ENCODE measurements at places on chromosomes 7 and 10. TPM values are rescaled to one million over a fixed set of nuclear protein-coding genes. Genes with fewer than 3 reads are reported as not detected.
A peak's percentile ranks its signal among the peaks of the same experiment; 100 is the strongest.

DNA sequence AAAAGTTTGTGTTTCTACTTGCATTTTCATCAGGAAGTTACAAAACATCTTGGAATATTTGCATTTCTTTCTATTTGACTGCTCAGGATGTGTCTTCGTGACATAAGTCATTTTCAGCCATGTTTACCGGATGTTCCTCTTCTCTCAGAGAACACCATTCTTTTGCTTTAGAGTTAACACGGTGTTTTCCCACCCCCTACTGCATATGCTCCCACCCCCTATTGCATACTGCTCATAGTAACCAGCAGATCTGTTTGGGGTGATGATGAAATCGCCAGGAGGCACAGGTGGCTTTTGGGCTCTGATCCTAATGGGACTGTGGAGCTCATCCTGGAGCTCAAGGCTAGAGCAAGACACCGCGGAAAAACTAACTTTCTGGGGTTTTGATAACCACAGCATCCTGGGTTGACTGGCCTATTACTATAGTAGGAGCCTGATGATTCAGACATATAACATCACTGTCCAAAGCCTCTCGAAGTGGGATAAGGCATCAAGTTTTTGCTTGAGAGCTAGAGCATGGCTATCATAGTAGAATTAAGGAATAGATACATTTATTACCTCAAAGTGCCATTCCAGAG lies 65.1 kb upstream of the BET1 start:
- no peak for DNase-seq

CPN1 gene
- total RNA-seq: not detected

DNA sequence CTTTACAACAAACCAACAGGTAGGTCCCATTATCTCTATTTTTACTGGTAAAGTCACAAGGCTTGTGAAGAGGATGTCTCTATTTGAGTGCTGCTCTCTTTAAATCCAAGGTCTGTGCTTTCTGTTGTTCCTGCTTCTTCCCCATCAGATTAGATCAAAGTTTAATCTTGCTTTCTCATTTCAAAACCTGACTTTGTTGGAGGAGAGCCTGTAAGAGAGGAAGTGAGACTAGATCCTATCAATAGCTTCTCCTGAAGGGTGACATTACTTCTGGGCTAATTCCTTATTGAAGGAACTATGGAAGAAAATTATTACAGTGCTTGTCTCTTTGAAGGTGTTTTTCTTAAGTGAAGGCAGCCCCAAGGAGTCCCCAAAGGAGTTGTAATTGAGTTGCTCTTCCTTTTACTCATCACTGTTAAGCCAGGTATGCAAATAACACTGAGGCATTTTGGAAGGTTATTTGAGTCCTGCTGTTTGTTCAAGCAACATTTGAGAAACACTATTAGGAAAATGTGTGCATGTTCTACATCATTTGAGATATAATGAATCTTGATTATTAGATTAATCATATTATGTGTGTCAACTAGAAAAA lies 146.2 kb upstream of the MBL2 start:
- no peak for DNase-seq

WAC gene
- 174 TPM for total RNA-seq

IQUB gene
- 0.84 TPM for total RNA-seq

DNA sequence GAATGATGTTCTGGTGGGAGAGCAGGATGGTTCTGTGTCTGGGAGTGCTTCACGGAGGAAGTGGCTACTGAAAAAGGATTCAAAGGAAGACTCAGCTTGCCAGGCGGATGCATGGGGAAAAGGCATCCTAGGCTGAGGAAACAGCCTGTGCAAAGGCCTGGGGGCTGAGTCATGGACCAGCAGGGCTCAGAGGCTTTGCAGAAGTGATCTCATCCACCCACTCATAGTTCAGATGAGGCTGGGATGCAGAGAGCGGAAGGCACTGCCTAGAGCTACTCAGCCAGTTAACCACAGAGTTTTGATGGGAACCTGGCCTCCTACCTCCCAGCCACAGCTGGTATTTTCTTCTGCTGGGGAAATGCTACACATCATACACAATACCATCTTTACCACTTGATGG lies 15.8 kb upstream of the ADAMTS14 start:
- no peak for DNase-seq

AIFM2 gene
- 1.3 TPM for total RNA-seq

GRCh38 chr10:120689777-120690529 lies 161.2 kb upstream of the WDR11 start:
- no peak for DNase-seq

SLC26A3 gene
- total RNA-seq: not detected

DNA sequence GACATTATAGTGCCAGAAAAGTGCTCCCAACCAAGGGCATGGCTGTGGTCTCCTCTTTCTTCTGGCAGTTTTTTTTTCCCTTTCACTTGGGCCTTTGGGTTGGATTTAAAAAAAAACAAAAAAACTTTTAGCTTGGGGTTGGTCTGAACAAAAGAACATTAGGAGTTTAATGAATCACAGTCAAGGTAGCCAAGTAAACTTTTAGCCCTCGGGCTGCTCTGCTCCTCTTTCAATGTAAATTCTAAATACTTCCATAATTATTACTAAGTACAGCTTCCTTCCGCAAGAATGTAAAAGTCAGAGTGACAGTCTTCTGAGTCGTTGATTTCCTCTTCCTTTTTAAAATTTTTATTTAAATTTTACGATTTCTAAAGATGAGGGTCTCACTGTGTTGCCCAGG lies 79.2 kb downstream of the NRF1 start:
- DNase-seq: no peak

ELFN1 gene
- 13.6 TPM for total RNA-seq

PPP1R17 gene
- total RNA-seq: 0.09 TPM

DNA sequence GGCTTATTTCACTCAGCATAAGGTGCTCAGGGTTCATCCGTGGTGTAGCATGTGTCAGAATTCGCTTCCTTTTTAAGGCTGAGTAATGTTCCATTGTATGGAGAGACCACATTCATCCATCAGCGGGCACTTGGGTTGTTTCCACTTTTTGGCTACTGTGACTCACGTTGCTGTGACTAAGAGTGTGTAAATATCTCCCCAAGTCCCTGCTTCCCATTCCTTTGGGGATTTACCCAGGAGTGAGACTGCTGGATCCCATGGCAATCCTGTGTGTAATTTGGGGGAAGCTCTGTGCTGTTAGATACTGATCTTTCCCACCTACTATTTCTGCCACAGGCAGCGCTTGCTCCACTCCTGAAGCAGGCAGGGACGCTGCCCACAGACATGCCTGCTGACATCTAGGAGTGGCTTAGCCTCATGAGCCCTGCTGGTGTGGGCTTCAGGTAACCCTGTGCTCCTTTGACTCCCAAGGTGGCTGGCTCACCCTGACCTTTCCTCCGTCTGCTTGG lies 346.0 kb downstream of the FRMD4A start:
- DNase-seq: no peak

DNA sequence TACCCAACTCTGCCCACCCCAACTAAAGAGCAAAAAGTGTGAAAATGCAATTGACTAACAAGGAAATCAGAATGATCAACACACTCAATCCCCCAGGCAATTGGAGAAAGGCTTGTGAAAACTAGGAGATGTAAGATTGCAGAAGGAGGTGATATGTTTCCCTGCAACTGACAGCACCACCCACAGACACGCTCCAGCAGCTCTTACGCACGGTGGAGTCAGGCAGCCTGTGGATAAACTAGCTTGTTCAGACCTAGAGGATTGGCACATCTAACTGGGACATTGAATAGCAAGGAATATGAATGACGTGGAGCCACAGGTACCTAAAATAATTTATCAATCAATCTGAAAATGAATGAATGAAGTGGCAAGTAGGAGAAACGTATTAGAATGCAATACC lies 125.7 kb upstream of the MYO3A start:
- DNase-seq: no peak

GRCh38 chr7:137642472-137642871 lies 204.3 kb downstream of the DGKI start:
- DNase-seq: no peak

DNA sequence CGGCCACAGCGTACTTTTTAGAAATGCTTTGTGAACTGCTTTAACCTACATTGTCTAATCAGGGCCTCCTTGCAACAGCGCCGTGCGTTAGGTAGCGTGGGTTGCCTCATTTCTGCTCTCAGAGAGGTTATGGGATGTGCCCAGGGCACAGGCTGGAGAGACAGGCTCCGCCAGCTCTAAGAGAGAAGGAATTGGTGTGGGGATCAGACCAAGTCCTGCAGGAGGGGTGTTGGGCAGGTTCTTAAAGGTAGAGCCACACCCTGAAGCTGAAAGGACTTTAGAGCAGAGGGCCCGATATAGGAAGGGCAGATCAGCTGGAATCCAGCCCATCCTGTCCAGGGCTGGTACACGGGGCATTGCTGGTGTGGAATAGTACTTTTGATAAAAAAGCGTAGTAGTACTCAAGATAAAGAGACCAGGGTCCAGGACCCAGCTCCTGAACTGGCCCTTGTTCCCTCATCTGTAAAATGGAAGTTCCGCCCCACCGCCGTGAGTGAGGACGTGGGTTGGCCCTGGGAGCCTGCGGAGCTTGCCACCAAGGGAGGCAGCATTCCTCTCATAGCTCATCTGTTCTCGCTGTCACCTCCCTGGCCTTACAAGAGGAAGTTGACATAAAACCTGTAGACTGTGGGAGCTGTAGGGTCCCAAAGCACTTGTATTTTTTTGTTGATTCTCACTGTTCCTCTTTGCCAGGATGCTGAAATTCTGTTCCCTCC lies 37.2 kb downstream of the TMEM120A start:
- DNase-seq: peak; percentile 59

ATG9B gene
- 1.8 TPM for total RNA-seq

DNA sequence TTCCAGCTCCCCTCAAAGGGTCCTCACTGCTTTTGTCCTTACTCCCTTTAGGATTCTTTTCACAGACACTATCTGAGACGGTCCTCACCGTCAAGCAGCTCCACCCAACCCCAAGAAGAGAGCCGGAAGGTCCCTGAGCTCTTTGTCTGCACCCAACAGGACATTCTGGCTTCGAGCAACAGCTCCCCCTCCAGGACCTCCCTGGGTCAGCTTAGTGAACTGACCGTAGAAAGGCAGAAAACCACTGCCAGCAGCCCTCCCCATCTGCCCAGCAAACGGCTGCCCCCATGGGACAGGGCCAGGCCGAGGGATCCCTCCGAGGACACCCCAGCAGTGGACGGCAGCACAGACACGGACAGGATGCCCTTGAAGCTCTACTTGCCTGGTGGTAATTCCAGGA lies 19.9 kb downstream of the MINDY4 start:
- DNase-seq: peak; percentile 42

CALHM3 gene
- not detected for total RNA-seq

- DNase-seq: no peak
Observed at GRCh38 chr7:29596593-29597178, 33.1 kb downstream of the PRR15 start.

DNA sequence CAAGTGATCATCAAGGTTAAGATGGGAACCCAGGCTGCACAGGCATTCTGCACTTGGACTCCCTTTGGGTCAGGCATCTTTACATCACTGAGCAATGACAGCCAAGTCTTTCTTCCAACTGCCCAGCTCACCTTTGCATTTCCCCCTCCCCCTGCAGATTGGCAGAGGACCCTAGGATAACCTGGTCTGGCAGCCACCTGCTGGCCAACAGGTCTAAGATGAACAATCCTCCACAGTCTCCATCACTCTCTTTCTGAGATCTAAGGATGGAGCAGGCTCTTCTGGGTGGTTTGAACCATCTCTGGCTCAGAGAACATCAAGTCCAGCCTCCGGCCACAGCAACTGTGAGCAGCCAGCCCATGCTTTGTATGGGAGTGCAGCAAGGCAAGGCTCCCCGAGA lies 75.8 kb downstream of the RAB11FIP2 start:
- no peak for DNase-seq

GRCh38 chr10:43287056-43288007 lies 20.5 kb upstream of the RASGEF1A start:
- DNase-seq: no peak

GRCh38 chr7:106193661-106194060 lies 81.5 kb upstream of the SYPL1 start:
- no peak for DNase-seq

- no peak for DNase-seq
Observed at GRCh38 chr10:32000937-32001336, 55.3 kb downstream of the KIF5B start.

DNA sequence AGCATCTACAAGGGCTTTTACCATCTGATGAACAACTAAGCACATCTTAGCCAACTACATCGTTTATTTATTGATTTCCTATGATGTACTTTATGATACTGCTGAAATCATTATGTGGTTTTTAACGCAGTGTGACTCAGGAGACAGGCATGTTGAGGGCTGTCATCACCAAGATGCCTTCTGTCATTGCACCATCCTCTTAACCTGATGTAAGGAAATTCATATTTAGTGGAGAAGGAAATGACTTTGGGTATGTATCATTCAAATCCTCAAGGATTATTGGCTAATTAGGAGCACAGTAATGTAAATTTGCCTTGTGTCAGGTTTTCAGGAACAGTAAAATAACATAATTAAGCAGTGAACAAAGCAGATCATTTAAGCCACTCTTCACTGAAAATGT lies 138.5 kb upstream of the MGMT start:
- DNase-seq: no peak

LIPN gene
- not detected for total RNA-seq

GDF10 gene
- total RNA-seq: 0.28 TPM

GRCh38 chr7:25862261-25863004 lies 289.6 kb upstream of the NFE2L3 start:
- DNase-seq: peak; percentile 100

DNA sequence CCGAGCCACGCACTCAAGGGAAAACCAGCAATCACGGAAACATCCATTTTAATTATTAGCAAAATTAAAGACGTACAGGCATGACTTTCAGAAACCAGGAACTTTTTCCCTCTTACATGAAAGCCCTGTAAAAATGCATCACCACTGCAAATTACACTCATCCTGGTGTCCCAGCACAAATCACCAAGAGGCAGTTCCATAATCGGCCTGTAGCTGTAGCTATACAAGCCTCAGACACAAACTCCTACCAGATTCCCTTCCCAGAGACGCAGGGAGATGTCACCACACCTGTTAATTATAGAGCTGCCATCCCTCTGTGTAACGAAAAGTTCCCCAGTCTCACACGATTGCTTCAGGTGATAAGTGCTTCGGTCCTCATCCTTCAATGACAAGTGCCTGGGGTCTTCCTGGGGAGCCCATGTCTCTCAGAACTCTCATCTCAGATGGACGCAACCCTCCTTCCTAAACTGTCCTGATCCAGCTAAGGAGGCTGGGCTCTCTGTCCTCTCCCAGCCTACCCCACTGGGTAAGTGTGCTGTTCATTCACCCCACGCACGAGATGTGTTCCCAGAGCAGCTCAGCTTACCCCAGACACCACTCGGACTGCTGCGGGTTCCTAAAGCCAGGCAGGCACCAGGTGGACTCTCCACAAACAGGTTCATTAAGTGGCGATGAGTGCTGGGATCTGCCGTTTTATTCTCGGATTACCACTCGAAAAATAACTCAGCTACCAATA lies 5.9 kb downstream of the FGFR2 start:
- no peak for DNase-seq

MPP7 gene
- total RNA-seq: 8.5 TPM

DNA sequence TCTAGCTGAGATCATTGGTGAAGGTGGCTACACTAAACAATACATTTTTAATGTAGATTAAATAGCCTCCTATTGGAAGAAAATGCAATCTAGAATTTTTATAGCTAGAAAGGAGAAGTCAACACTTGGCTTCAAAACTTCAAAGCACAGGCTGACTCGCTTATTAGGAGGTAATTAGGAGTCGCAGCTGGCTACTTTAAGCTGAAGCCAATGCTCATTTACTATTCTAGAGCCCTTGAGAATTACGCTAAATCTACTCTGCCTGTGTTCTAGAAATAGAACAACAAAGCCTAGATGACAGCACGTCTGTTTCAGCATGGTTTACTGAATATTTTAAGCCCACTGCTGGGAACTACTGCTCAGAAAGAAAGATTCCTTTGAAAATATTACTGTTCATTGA lies 101.6 kb upstream of the EEPD1 start:
- DNase-seq: no peak

TET1 gene
- 67.3 TPM for total RNA-seq

CRYGN gene
- not detected for total RNA-seq

GPC2 gene
- total RNA-seq: 61.0 TPM
